ENCODE measurements at places on chromosomes 16 and 17.

GRCh38 chr17:48612854-48613691 lies 2.0 kb downstream of the HOXB8 start:
- peaks cover 4% of the 10 kb centered on the region for H3K4me1 ChIP-seq
- no peak overlapping the region for H3K4me3 ChIP-seq
- no peaks in the 10 kb centered on the region for H3K36me3 ChIP-seq

GRCh38 chr17:17419631-17420030 lies 57.2 kb upstream of the MED9 start:
- H3K4me1 ChIP-seq, result peaks cover 10% of the 10 kb centered on the region
- no peaks in the 10 kb centered on the region for H3K27me3 ChIP-seq
- H3K4me3 ChIP-seq, result no peak overlapping the region
- DNase-seq, result no peak
- no peak overlapping the region for H3K27ac ChIP-seq

- no peaks in the 10 kb centered on the region for H3K27me3 ChIP-seq
- DNase-seq, result peak; percentile 19
- peak overlapping the region; percentile 86 for H3K27ac ChIP-seq
- peaks cover 21% of the 10 kb centered on the region for H3K4me1 ChIP-seq
- H3K4me3 ChIP-seq, result no peak overlapping the region
- peaks cover 4% of the 10 kb centered on the region for H3K36me3 ChIP-seq
Observed at GRCh38 chr17:1997289-1997926, 27.7 kb downstream of the RTN4RL1 start.

GRCh38 chr16:19886073-19886941 lies 1.7 kb upstream of the GPRC5B start:
- peak; percentile 76 for DNase-seq
- peaks cover 12% of the 10 kb centered on the region for H3K27me3 ChIP-seq
- H3K27ac ChIP-seq, result no peak overlapping the region

DNA sequence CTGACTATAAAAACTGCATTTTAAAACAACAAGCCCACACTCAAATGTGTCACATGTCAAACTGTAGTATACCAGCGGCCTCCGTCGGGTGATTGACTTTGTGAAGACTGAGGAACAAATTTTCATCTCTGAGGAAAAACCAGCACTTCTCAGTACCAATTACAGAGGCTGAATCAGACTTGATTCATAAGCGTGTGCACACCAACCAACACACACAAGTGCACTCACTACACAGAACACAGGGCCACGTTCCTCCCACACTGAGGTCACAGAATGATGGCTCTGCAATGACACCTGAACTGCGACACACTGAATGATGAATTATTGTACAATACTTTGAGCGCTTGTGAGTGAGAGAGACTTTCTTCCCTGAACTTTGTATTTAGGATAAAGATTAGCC lies 29.6 kb downstream of the XPO6 start:
- H3K36me3 ChIP-seq, result peaks cover 44% of the 10 kb centered on the region
- H3K4me3 ChIP-seq, result no peak overlapping the region
- H3K27ac ChIP-seq, result peak overlapping the region; percentile 62
- H3K27me3 ChIP-seq, result no peaks in the 10 kb centered on the region
- peaks cover 31% of the 10 kb centered on the region for H3K4me1 ChIP-seq

GRCh38 chr16:87166321-87166720 lies 150.9 kb downstream of the C16orf95 start:
- no peak for DNase-seq
- peaks cover 8% of the 10 kb centered on the region for H3K4me1 ChIP-seq
- H3K27me3 ChIP-seq, result peaks cover 11% of the 10 kb centered on the region
- H3K27ac ChIP-seq, result no peak overlapping the region
- no peaks in the 10 kb centered on the region for H3K36me3 ChIP-seq

GRCh38 chr16:1325261-1325660 lies 8.2 kb upstream of the BAIAP3 start:
- H3K27me3 ChIP-seq, result no peaks in the 10 kb centered on the region
- no peak overlapping the region for H3K4me3 ChIP-seq
- no peak overlapping the region for H3K27ac ChIP-seq
- DNase-seq, result no peak
- H3K36me3 ChIP-seq, result peaks cover 39% of the 10 kb centered on the region
- H3K4me1 ChIP-seq, result no peaks in the 10 kb centered on the region

DNA sequence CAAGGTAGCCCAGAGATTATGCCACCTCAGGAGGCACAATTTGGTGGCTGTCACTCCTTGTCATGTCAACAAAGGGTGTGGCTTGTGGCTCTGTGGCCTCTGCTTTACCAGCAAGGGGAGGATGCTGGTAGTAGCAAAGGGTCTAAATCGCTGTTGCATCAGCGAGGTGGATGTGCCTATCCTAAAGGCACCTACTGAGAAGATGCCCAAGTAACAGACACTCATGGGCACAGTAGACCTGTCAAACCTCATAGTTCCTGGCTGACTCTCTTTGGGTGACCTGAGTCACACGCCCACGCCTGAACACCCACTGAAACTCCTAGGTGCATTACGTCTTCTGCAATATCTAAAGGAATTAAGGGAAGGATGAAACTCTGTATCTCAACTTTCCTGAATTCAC lies 139.5 kb downstream of the PRKCB start:
- no peaks in the 10 kb centered on the region for H3K4me1 ChIP-seq
- H3K27ac ChIP-seq, result no peak overlapping the region
- H3K4me3 ChIP-seq, result no peak overlapping the region
- no peak for DNase-seq
- no peaks in the 10 kb centered on the region for H3K36me3 ChIP-seq
- H3K27me3 ChIP-seq, result peaks cover 33% of the 10 kb centered on the region

- no peak overlapping the region for H3K27ac ChIP-seq
- no peaks in the 10 kb centered on the region for H3K27me3 ChIP-seq
- H3K4me1 ChIP-seq, result no peaks in the 10 kb centered on the region
Observed at GRCh38 chr16:17407321-17407720, 63.4 kb downstream of the XYLT1 start.

- H3K27ac ChIP-seq, result no peak overlapping the region
- H3K4me1 ChIP-seq, result no peaks in the 10 kb centered on the region
- H3K4me3 ChIP-seq, result no peak overlapping the region
Observed at GRCh38 chr17:73414171-73414955, 102.6 kb upstream of the CDC42EP4 start.

- no peak overlapping the region for H3K27ac ChIP-seq
- no peak for DNase-seq
- H3K4me3 ChIP-seq, result no peak overlapping the region
- H3K36me3 ChIP-seq, result no peaks in the 10 kb centered on the region
- H3K4me1 ChIP-seq, result no peaks in the 10 kb centered on the region
Observed at GRCh38 chr17:33789658-33790057, 465.4 kb upstream of the CCL2 start.

DNA sequence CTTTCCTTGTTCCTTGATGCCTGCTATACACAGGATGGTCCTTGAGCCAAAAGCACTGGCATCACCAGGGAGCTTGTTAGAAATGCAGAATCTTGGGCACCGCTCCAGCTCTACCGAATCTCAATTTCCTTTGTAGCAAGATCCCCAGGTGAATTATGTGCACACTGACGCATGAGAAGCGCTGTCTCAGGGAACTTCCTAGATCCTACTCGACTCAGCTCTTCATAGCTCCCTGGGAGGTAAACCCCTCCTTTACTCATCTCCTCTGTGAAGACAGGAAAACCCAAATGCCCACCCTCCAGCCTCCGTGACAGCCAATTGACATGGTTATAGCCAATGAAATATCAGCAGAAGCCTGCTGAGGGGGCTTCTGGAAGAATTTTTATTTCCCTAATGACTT lies 4.1 kb downstream of the USP31 start:
- peak overlapping the region; percentile 91 for H3K27ac ChIP-seq
- H3K27me3 ChIP-seq, result no peaks in the 10 kb centered on the region
- H3K4me3 ChIP-seq, result peak overlapping the region; percentile 90
- peaks cover 9% of the 10 kb centered on the region for H3K36me3 ChIP-seq
- H3K4me1 ChIP-seq, result peaks cover 19% of the 10 kb centered on the region
- DNase-seq, result peak; percentile 73

GRCh38 chr17:266701-267667 lies 85.5 kb upstream of the DOC2B start:
- no peaks in the 10 kb centered on the region for H3K36me3 ChIP-seq
- H3K27me3 ChIP-seq, result peaks cover 37% of the 10 kb centered on the region
- H3K4me3 ChIP-seq, result no peak overlapping the region
- DNase-seq, result no peak

DNA sequence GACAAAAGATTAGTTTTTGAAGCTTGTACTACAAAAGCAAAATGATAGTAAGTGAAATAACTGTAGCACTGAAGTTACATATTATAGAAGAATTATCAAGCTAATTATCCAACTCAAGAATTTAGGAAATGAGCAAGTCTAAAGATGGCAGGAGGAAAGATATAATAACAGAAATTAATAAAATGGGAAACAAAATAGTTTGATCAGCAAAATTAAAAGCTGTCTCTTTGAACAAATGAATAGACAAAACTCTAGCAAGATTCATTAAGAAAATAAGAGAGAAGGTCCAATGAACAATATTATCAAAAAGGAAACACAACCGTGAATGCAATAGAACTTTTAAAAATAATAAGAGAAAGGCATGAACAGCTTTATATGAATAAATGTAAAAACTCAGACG lies 224.3 kb upstream of the IRX5 start:
- H3K4me3 ChIP-seq, result no peak overlapping the region
- H3K4me1 ChIP-seq, result no peaks in the 10 kb centered on the region
- no peaks in the 10 kb centered on the region for H3K36me3 ChIP-seq
- H3K27ac ChIP-seq, result no peak overlapping the region
- DNase-seq, result no peak

GRCh38 chr17:78734793-78735641 lies 47.1 kb downstream of the CYTH1 start:
- no peak for DNase-seq
- peak overlapping the region; percentile 87 for H3K27ac ChIP-seq
- no peaks in the 10 kb centered on the region for H3K36me3 ChIP-seq
- peaks cover 37% of the 10 kb centered on the region for H3K4me1 ChIP-seq

- H3K36me3 ChIP-seq, result no peaks in the 10 kb centered on the region
- no peaks in the 10 kb centered on the region for H3K27me3 ChIP-seq
- H3K4me1 ChIP-seq, result peaks cover 5% of the 10 kb centered on the region
- no peak for DNase-seq
Observed at GRCh38 chr17:65633988-65634387, 72.5 kb upstream of the AXIN2 start.

GRCh38 chr17:49054342-49055092 lies 57.3 kb downstream of the IGF2BP1 start:
- no peaks in the 10 kb centered on the region for H3K27me3 ChIP-seq
- H3K4me3 ChIP-seq, result no peak overlapping the region
- no peak for DNase-seq

All from MCF 10A (cell line).